ENCODE measurements at places on chromosomes 12 and 14.

GRCh38 chr12:16939871-16940306 is 333.9 kb upstream of the LMO3 start:
- peak; percentile 83 for DNase-seq

- DNase-seq = peak; percentile 53
Measured at GRCh38 chr12:4934407-4935035, 24.8 kb downstream of the KCNA1 start.

DNA sequence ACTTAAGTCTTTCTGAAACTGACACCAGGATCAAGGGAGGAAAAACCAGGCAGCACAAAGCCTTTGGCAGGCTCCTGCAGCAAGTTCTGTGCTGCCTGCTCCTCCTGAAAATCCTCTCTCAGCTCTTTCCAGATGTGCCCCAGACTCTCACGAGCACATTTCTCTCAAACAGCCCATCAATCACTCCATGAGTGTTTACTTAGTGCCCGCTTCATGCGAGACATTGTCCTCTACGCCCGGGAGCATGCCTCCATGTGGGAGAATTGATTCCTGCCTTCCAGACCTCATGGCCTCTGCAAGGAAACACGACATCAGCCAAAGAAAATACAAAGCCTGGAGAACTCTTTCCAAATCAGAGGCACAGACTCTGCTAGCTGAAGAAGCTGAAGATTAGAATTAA is 46.5 kb upstream of the TSPAN11 start:
- DNase-seq = no peak

- DNase-seq = peak; percentile 99
Measured at GRCh38 chr12:108838194-108839017, 19.0 kb downstream of the SSH1 start.

- no peak for DNase-seq
Measured at GRCh38 chr14:65805113-65805473, 392.6 kb downstream of the FUT8 start.

GRCh38 chr14:106694638-106695393 is 1168.4 kb downstream of the TMEM121 start:
- DNase-seq = no peak

GRCh38 chr12:123057513-123058265 is 77.2 kb downstream of the ARL6IP4 start:
- no peak for DNase-seq

DNA sequence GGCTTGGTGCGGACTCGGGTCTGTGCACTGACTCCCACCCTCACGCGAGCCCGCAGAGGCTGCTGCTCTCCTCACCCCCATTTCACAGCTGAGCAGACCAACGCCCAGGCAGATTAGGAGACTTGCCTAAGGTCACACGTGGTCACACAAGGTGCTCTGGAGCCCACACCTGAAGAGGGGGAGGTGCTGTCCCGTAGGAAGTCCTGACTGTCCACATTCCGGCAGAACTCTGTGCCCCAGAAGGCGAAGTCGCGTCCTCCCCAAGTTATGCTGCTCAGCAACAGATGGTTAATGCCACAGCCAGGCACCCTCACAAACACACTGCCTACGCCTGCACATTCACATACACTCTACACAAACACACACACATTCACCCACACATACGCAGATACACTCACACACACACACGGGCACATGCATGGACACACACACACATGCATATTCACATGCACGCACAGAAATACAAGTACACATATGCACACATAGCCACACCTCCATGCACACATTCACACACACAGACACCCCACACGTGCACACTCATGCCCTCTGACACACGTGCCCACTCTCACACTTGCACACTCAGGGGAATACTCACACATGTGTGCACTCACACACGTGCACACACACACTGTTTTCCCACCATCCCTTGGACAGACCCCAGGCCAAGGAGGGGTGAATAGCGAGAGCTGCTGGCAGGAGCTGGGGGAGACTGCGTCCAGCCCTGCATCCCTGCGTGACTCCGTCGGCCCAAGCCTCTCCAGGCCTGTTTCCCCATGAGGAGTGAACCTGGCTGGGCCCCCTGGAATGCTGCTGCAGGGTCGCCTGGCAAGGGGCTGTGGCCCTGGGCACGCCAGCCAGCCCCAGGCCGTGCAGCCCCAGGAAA is 4.1 kb downstream of the C14orf180 start:
- no peak for DNase-seq

DNA sequence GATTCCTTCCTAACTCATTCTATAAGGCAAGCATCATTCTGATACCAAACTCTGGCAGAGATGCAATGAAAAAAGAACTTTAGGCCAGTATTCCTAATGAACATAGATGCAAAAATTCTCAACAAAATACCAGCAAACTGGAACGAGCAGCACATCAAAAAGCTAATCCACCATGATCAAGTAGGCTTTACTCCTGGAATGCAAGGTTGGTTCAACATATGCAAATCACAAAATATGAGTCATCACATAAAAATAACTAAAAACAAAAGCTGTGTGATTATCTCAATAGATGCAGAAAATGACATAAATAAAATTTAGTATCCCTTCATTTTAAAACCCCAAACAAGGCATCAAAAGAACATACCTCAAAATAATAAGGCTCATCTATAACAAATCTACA is 98.9 kb downstream of the ACSS3 start:
- peak; percentile 2 for DNase-seq

- no peak for DNase-seq
Measured at GRCh38 chr14:24986206-24986893, 63.6 kb downstream of the STXBP6 start.

DNA sequence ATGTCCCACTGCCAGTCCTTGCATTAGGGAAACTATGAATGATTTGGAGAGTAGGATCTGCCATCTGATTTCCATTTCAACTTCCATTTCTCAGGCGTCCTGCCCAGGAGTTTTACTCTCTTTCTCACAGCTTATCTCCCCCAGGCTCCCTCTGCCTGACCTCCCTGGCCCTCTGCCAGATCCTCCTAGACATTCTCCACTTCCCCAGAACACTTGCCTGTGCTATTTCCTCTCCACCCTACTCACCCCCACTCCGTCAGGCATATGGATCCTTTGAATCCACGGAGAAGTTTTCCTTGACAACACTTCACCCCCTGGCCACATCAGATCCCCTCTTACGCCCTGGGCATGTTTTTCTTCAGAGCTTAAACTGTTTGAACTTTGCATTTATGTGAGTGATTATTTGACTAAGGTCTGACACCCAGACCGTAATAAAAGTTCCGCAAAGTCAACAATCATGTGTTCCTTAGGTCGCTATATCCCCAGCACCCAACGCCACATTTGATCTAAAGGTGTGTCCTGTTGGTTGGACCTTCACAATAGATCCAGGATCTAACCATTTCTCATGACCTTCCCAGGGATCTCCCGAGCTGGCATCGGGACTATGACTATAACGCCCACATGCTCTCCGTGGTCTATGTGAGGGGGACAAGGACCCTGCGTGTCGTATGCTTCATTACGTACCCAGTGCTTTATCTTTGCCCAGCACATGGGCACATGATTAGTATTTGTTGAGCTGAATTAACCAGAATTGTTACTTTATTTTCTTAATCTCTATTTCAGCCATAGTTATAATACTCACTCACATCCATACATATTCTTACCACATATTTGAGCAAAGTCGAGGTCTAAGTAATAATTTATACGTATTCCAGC is 255.8 kb upstream of the FOXN3 start:
- DNase-seq = no peak

- no peak for DNase-seq
Measured at GRCh38 chr12:109772622-109773321, 59.1 kb downstream of the FAM222A start.

- no peak for DNase-seq
Measured at GRCh38 chr14:23579739-23580138, 1.1 kb upstream of the JPH4 start.

- DNase-seq = no peak
Measured at GRCh38 chr14:58870961-58871360, 233.2 kb downstream of the DACT1 start.
